ENCODE measurements at places on chromosomes 5 and 9.

GRCh38 chr9:22416692-22417060 lies 29.9 kb upstream of the DMRTA1 start:
- no peak for DNase-seq

DNA sequence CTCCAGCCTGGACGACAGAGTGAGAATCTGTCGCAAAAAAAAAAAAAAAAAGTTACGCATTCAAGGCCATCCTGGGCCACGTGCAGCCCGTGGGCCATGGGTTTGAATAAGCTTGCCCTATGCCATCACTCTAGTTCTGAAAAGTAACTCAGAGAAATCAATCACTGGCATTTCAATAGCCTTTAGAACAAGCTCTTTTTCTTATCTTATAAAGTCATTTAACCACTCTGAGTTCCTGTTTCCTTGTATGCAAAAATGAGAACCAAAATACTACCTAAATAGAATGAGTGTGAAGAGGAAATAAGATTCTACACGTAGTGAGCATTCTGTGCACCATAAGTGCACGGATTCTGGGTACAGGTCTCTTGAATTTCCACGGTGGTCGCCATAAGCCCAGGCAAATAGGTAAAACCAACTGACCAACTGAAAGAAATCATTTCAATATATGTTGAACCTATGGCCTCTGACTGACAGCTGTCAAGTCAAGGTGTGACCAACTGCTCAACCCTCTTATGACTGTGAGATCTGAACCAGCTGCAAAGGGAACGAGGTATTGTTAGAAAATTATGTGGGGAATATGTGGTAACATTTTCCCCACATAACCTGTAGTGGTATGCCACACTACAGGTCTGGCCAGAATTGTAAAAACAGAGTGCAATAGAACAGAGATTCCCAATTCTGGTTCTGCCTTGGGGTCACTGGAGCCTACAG lies 143.9 kb upstream of the LHFPL2 start:
- DNase-seq: no peak

GRCh38 chr5:88685591-88686541 lies 197.1 kb downstream of the MEF2C start:
- no peak for DNase-seq

- no peak for DNase-seq
These were observed 20.4 kb downstream of the GNPDA1 start for GRCh38 chr5:141992349-141992963.

DNA sequence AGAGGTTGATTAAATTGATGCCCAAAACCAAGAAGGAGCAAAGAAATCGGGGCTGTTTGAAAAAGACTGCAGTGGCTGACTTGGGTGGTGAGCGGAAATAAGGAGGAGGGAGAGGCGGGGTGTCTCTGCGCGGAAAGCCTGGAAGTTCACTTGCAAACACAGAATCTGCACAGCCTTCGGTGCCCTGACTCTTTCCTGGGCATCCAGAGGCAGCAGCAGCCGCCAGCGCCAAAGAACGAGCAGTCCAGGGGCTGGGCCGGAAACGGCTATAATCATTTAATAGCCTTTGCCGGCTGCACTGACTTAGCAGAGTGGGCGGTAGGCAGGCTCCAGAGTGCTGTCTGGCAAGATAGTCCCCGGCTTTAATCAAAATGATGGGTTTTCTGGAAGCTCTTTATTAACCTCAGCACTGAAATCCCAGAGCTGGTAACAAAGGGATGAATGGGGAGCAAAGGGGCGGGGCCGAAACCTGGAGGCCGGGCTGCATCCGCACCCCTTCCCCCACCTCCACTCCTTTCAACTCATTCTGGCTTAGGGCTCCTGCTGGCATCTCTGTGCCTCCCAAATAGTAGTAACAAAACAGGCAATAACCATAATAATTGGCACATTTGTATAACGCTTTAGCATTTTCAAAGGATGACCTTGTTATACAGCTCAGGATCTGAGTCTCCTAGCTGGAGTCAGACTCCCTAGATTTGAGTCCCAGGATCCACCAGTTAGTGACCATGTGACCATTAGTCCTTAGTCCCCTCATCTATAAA lies 35.7 kb downstream of the PCDHAC2 start:
- DNase-seq: peak; percentile 13

DNA sequence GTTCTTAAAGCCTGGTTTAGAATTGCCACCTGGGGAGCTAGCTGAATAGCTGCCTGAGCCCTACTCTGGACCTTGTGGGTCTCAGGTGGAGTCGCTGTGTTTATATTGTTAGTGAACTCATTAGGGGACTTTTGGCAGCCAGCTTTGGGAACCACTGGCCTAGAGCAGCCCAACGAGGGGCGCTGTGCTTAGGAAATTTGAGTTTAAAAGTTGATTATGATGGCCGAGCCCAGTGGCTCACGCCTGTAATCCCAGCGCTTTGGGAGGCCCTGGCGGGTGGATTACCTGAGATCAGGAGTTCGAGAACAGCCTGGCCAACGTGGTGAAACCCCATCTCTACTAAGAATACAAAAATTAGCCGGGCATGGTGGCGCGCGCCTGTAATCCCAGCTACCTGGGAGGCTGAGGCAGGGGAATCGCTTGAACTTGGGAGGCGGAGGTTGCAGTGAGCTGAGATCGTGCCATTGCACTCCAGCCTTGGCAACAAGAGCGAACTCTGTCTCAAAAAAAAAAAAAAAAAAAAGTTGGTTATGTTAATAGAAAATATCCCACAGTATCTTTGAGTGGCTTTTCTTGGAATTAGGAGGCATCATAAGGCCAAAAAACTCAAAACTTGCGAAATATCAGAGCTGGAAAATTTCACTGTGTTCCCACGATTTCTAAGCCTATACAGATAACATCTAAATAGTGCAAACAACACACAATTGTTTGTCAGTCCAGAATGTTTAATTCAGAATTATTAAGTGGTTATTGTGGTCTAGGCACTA lies 809 bp downstream of the MCCC2 start:
- DNase-seq: no peak

- no peak for DNase-seq
These were observed 30.0 kb upstream of the TTLL11 start for GRCh38 chr9:122122903-122123632.

DNA sequence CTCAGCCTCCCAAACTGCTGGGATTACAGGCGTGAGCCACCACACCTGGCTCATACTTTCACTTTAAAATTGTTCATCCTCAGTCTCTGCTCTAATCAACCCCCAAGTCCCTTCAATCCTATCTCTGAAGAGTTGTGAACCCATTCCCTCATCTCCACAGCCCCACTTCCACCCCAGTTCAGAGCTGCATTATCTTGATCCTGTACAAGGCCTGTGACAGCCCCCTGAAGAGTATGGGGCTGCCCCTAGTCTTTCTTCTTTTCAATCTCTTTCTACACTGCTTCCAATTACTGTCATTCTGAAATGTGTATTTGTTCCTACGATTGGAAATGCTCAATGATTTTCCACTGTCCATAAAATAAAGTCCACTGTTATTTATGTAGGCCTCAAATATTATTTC lies 588.3 kb downstream of the RAB3C start:
- no peak for DNase-seq

- DNase-seq: no peak
These were observed 46.2 kb downstream of the NTNG2 start for GRCh38 chr9:132207839-132208615.

- DNase-seq: no peak
These were observed 39.7 kb upstream of the IL7R start for GRCh38 chr5:35816881-35817521.

GRCh38 chr5:59125011-59125961 lies 542.4 kb downstream of the RAB3C start:
- no peak for DNase-seq

GRCh38 chr9:18504707-18505106 lies 30.8 kb downstream of the ADAMTSL1 start:
- DNase-seq: no peak

DNA sequence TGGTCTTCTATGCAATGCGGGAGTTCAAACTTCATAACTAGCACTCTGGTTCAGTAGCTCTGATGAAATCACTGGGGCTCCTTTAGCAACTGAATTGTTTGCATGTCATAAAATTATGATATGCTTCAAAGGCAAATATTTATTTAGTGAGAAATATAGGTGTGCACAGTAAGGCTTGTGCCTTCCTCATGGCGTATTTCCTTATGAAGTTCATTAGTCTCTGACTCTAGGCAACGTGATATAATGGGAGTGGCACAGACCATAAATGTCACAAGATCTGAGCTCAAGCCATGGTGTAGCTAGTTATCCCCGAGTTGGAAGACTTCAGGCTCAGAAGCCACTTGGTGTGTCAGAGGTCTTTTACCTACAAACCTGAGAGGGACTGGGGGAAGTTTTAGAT lies 35.5 kb downstream of the PIP5K1B start:
- no peak for DNase-seq

DNA sequence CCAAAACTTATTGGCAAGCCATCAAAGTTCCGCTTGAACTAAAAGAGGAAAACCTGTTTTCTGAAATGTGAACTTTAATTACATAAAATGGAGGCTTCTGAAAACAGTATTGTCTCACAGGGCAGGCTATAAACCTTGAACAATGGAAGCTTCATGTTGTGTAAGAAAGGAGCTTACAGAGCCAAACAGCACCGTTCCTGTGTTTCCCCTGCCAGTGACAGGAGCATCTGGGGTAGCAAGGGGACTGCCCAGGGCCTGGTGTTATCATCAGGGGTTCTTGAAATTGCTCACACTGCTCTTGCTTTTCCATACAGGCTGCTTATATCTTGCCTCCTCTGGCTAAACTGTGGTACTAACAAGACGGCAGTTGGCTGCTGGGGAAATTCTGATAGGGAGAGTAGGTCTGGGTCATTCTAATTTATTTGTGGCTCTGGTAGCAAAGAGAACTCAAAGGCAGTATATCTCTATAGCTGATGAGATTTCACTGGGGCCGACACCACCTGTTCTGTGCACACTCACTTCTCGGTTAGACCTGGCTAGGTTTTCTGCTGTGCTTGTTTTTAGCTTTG lies 40.4 kb downstream of the BASP1 start:
- DNase-seq: no peak

- DNase-seq: no peak
These were observed 64.1 kb upstream of the SPOCK1 start for GRCh38 chr5:137563301-137563645.

DNA sequence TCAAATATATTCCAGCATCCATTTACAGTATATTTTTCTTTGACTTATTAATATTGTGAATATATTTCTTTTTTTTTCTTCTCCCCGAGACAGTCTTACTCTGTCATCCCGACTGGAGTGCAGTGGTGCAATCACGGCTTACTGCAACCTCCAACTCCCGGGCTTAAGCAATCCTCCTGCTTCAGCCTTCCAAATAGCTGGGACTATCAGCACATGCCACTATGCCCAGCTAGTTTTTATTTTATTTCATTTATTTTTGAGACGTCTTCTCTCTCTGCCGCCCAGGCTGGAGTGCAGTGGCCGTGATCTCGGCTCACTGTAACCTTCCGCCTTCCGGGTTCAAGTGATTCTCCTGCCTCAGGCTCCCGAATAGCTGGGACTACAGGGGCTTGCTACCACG lies 7.4 kb upstream of the GLIPR2 start:
- DNase-seq: no peak

- no peak for DNase-seq
These were observed 14.9 kb upstream of the TMEM38B start for GRCh38 chr9:105679257-105680022.

DNA sequence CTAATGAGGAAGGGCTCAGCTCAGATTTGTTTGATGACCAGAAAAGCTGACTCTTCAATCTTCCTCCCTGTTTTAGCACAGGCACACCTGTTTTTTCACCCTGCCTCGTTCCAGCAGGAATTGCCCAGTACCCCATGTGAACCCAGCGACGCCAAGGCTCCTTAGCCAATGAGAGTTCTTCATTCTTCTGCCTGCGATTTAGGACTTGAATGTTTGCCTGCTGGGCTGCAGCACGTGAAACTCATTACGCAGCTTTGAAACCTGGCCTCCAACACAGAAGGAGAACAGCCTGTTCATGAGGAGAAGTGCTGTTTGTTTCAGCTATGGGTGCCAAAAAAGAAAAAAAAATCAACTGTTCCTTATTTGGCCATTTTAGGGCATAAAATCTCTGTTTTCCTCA lies 315.5 kb downstream of the TRPM3 start:
- no peak for DNase-seq

DNA sequence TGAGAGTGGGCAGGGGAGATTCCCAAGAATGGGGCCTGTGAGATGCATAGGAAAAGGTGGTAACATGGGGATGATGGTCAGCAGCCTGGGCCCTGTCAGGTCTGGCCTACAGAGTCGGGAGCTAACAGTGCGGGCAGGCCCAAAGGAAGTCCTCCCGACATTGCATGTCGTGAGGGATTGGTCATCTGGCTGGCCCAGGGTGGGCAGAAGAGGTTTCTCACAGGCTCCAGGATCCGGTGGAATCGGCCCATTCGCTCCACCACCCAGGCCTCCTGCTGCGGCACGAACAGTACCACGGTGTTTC lies 514 bp downstream of the STOML2 start:
- no peak for DNase-seq

GRCh38 chr9:116072046-116072445 lies 81.5 kb upstream of the PAPPA start:
- DNase-seq: no peak

GRCh38 chr9:79674052-79674777 lies 102.5 kb downstream of the TLE4 start:
- DNase-seq: no peak

DNA sequence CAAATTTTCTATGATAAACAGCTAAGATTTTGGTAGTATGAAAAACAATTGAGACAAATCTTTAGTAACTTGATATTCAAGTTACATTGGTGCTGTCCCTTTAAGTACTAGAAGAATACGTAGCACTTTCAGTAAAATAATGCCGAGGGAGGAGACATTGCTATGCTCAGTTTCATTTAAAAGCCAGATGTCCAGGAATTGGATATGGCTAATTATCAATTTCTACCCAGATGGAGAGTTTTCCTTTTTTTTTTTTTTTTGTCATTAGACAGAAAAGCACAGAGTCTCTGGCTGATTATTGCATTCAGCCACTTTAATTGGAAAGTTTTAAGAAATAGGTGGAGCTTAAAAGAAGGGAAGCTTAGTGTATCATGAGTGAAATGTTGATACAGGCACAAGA lies 40.4 kb upstream of the APC start:
- no peak for DNase-seq
